AG08395 (cell line): ENCODE measurements at places on chromosomes 16 and 17.

- no peak for DNase-seq
Observed at GRCh38 chr17:31308372-31309334, 5.2 kb downstream of the EVI2B start.

GRCh38 chr17:55448681-55449080, 27.0 kb upstream of the MMD start:
- no peak for DNase-seq

GRCh38 chr16:53495325-53495724, 7.7 kb downstream of the AKTIP start:
- DNase-seq, result no peak

GRCh38 chr16:11273721-11274324, 394 bp upstream of the PRM3 start:
- no peak for DNase-seq

DNA sequence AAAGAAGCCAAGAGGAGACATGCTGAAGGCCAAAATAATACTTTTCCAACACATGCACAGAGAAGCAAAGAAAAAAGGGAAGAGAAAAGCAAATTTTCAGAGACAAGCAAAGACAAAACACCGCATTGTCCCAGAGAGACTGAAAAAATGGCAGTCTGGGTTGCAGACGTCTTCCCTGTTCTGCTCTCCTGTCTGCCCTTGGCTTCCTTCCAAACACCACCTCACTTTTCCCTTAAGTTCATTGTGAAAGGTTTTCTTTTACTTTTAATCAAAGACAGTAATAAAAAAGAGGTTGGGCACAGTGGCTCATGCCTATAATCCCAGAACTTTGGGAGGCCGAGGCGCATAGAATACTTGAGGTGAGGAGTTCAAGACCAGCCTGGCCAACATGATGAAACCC, 21.2 kb upstream of the VAT1L start:
- DNase-seq, result no peak
